ENCODE measurements at places on chromosomes 7 and 10. TPM values are rescaled to one million over a fixed set of nuclear protein-coding genes. Genes with fewer than 3 reads are reported as not detected.

MEOX2 gene
- total RNA-seq: not detected

DNA sequence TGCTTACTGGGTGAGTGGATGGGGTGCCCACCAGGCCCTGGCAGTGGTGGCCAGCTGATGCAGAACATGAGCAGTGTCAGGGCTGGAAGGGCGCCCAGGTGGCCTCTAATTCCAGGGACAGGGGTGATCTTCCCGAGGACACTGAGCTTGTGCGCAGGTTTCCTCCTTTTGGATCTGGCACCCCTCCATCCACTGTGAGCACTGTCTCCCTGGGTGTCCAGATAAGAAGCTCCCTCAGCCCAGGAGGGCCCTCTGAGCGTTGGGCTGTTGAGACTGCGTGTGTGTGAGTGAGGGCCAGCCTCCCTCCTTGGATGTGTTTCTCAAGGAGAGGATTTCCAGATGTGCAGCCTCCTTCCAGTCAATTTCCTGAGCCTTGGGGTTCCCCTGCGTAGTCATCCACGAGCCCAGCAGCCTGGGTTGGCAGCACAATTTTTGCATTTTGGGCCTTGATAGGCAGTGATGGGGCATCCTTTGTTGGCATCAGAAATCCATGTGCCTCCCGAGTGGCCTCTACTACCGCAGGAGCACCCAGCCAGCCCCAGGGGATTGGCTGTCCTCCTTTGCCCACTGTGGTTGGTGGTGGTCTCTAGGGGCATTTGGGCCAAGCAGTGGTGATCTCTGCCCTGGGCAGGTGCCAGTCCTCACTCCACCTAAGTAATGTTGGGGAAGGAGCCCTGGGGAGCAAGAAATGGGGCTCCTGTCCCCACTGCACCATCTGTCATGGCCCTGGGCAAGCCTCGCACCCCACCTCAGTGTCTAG is 20.9 kb upstream of the BTBD16 start:
- no peak for DNase-seq

GRCh38 chr10:1577945-1578344 is 159.4 kb downstream of the ADARB2 start:
- DNase-seq: no peak

GRCh38 chr7:31549611-31550010 is 35.7 kb downstream of the ITPRID1 start:
- DNase-seq: no peak

DNA sequence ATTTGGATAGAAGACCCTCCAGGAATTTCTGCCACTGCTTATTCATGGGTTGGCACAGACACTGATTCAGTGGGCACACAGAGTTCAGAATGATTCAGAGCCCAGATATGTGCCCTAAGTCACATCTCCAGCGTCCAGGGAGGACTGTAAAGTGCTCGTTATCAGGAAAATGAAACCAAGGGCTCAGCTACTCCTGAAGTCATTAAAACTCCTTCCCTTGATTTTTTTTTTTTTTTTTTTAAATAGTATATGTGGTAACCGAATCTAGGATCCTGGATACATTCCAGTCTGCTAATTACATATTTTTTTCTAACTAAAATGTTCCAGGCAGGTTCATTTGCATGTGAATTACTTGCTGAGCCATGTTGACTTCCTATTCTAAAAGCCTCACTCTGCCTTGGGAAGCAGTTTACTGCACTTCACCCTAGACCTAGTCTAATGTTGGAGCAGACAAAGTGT is 34.7 kb downstream of the MET start:
- DNase-seq: no peak

- DNase-seq: no peak
Measured at GRCh38 chr10:62000726-62001125, 99.2 kb downstream of the ARID5B start.

Data from CD8-positive, alpha-beta memory T cell (primary cell).